Activated CD4-positive, alpha-beta T cell treated with anti-CD3 and anti-CD28 coated beads, Interleukin-2, amount 10 ng/mL, durations not matched to agents 24 days and 14 days (primary cell): ENCODE measurements at places on chromosomes 12 and 14. TPM values are rescaled to one million over a fixed set of nuclear protein-coding genes. Genes with fewer than 3 reads are reported as not detected.

Gene SERPINA10
- not detected in 2 replicates for total RNA-seq

Gene GALNT9
- total RNA-seq: 0.19 TPM in 1 of 2 replicates, not detected in the other

- H3K4me3 ChIP-seq: peak overlapping the region; percentile 89
- DNase-seq: peak; percentile 90
- peaks cover 13% of the 10 kb centered on the region for H3K36me3 ChIP-seq
Measured at GRCh38 chr14:97977651-97978261, 1180.6 kb downstream of the VRK1 start.

GRCh38 chr12:113244478-113244958, 23.3 kb downstream of the TPCN1 start:
- H3K4me3 ChIP-seq: peak overlapping the region; percentile 67
- H3K27me3 ChIP-seq: no peaks in the 10 kb centered on the region
- peak overlapping the region; percentile 87 for H3K27ac ChIP-seq
- peaks cover 16% of the 10 kb centered on the region for H3K4me1 ChIP-seq

- no peak overlapping the region for H3K4me3 ChIP-seq
- H3K36me3 ChIP-seq: peaks cover 1% of the 10 kb centered on the region
- no peaks in the 10 kb centered on the region for H3K27me3 ChIP-seq
- no peak overlapping the region for H3K27ac ChIP-seq
- DNase-seq: no peak
Measured at GRCh38 chr12:91952916-91953315, 192.7 kb downstream of the BTG1 start.

DNA sequence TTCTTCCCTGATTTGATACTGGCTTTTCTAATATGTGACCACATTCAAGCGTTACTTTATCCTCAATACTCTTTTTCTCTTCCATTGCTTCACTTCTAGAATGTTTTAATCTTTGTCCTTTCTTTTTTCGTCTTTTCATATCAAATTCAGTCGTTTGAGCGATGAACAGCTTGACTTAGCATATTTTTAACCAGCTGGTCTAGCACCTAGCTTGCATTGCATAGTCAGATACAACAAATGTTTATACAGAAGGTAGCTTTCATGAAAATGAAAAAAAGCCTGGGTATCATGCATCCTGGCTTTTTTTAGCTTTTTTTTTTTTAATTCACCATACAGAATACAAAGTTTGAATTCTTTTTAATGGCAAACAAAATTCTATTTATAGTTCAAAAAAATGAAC, 1.2 kb downstream of the SOX5 start:
- no peaks in the 10 kb centered on the region for H3K4me1 ChIP-seq
- no peak for DNase-seq
- H3K4me3 ChIP-seq: no peak overlapping the region
- no peak overlapping the region for H3K27ac ChIP-seq
- no peaks in the 10 kb centered on the region for H3K36me3 ChIP-seq
- peaks cover 2% of the 10 kb centered on the region for H3K27me3 ChIP-seq

DNA sequence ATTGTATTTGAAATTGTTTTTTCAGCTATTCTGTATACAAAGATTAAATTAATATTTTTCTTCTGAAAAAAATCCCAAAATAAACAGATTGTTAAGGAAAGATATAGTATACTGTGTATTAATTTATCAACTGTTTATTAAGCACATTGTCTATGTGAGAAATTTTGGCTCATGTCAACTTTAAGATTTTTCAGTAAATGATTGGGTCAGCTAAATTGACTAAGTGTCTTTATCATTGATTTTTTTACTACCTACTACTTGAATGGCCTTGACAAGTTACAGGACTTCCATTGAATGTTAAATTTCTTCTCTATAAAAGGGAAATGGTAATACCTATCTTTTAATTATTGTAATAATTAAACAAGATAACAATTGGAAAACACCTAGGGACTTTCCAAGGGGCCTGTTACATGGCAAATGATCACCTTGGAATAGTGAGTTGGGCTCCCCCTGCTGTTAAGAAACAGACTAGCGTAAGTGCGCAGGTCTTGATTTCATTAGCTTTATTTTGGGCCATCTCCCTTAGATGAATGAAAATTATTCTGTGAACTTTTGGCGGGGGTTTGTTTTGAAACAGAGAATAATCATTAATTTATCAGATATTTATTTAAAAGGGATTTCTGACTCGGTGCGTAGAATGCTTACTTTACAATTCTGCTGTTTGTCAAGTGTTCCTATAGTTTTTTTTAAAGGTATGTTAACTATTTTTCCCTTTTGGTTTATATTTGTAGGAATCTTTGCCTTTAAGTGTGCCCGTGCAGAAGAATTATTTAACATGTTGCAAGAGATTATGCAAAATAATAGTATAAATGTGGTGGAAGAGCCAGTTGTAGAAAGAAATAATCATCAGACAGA, 14.5 kb upstream of the CCT2 start:
- peaks cover 12% of the 10 kb centered on the region for H3K4me1 ChIP-seq
- peak; percentile 86 for DNase-seq
- H3K36me3 ChIP-seq: peaks cover 36% of the 10 kb centered on the region
- no peak overlapping the region for H3K27ac ChIP-seq

DNA sequence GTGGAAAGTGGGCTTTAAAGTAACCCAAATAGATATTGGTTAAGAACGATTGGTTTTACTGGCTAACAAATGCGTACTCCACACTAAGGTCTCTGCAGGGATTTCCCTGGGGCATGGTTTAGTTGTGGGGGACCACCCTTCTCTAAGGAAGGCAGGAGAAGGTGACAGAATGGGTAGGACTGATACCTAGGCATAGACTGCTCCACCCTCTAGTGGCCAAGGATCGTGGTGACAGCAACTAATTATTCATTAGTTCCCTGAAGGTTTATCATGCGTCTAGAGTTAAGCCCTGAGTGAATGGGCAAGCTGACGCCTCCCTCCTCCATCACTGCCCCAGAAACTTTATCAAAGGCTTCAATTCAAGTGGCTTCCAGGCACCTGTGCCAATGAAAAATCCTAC, 9.1 kb downstream of the FAM181A start:
- H3K4me1 ChIP-seq: peaks cover 19% of the 10 kb centered on the region
- peaks cover 34% of the 10 kb centered on the region for H3K36me3 ChIP-seq
- peak; percentile 68 for DNase-seq
- no peak overlapping the region for H3K27ac ChIP-seq

- no peaks in the 10 kb centered on the region for H3K27me3 ChIP-seq
- DNase-seq: peak; percentile 6
- H3K27ac ChIP-seq: no peak overlapping the region
- H3K4me1 ChIP-seq: no peaks in the 10 kb centered on the region
- H3K4me3 ChIP-seq: no peak overlapping the region
Measured at GRCh38 chr12:69211160-69211559, 28.2 kb upstream of the CPSF6 start.
